Breast epithelium (tissue), 4 donors: ENCODE measurements at places on chromosomes 3 and 15. TPM values are rescaled to one million over a fixed set of nuclear protein-coding genes. Genes with fewer than 3 reads are reported as not detected.
A peak's percentile ranks its signal among the peaks of the same experiment; 100 is the strongest.

The CPA3 gene
- 10.1 TPM for total RNA-seq

- no peak overlapping the region for H3K27ac ChIP-seq
- no peak overlapping the region for H3K4me3 ChIP-seq
- H3K4me1 ChIP-seq: no peaks in the 10 kb centered on the region
- H3K36me3 ChIP-seq: no peaks in the 10 kb centered on the region
- no peak for DNase-seq
- no peaks in the 10 kb centered on the region for H3K27me3 ChIP-seq
Measured at GRCh38 chr3:69868841-69869420, 129.7 kb downstream of the MITF start.

GRCh38 chr15:44010089-44010488 lies 183.3 kb downstream of the WDR76 start:
- H3K27ac ChIP-seq: no peak overlapping the region
- H3K4me1 ChIP-seq: no peaks in the 10 kb centered on the region
- no peak for DNase-seq
- H3K4me3 ChIP-seq: no peak overlapping the region
- H3K27me3 ChIP-seq: no peaks in the 10 kb centered on the region

DNA sequence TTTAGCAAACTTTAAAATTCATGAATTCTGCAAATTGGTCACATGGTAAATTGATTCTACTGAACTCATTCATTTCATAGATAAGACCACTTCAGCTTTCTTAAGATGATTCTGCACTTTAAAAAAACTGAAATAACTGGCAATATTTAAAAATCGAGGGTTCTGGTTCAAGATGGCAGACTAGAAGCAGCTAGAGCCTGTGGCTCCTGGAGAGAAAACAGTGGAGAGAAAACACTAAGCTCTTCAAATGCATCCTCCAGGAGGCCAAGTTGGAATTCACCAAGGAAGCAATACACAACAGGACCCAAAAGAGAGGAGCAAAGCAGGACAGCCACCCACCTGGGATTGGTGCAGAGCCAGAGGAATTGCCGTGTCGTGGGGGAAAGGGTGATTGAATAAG lies 132.1 kb downstream of the SPATA16 start:
- H3K4me1 ChIP-seq: no peaks in the 10 kb centered on the region
- no peak overlapping the region for H3K4me3 ChIP-seq
- no peaks in the 10 kb centered on the region for H3K36me3 ChIP-seq
- H3K27ac ChIP-seq: no peak overlapping the region
- no peaks in the 10 kb centered on the region for H3K27me3 ChIP-seq

The GAP43 gene
- not detected for total RNA-seq

DNA sequence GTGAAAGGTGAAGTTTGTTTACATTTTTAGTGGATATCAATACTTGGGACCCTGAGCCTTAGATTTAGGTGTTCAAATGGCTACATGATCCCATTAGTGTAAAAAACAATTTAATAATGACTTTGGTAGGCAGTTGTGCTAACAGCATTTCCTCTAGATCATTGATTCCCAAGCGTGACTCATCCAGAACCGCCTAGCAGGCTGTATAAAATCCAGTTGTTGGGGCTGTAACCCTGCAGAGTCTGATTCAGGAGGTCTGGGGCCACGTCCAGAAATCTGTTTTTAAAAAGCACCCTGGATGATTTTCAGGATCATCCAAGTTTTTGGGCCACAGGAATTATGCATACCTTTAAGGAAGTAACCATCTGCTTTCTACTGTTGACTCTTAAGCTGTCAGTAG lies 156.4 kb downstream of the TP63 start:
- no peak overlapping the region for H3K4me3 ChIP-seq
- DNase-seq: no peak
- H3K27me3 ChIP-seq: no peaks in the 10 kb centered on the region
- no peaks in the 10 kb centered on the region for H3K4me1 ChIP-seq

The SPINT1 gene
- total RNA-seq: 134 TPM

GRCh38 chr3:121817753-121818152 lies 17.1 kb downstream of the IQCB1 start:
- no peaks in the 10 kb centered on the region for H3K36me3 ChIP-seq
- H3K27ac ChIP-seq: no peak overlapping the region
- H3K4me3 ChIP-seq: no peak overlapping the region
- no peaks in the 10 kb centered on the region for H3K4me1 ChIP-seq

GRCh38 chr3:112129925-112130637 lies 3.0 kb downstream of the GCSAM start:
- H3K4me1 ChIP-seq: no peaks in the 10 kb centered on the region
- no peak overlapping the region for H3K4me3 ChIP-seq
- no peaks in the 10 kb centered on the region for H3K36me3 ChIP-seq
- no peak overlapping the region for H3K27ac ChIP-seq

The CASR gene
- total RNA-seq: not detected

DNA sequence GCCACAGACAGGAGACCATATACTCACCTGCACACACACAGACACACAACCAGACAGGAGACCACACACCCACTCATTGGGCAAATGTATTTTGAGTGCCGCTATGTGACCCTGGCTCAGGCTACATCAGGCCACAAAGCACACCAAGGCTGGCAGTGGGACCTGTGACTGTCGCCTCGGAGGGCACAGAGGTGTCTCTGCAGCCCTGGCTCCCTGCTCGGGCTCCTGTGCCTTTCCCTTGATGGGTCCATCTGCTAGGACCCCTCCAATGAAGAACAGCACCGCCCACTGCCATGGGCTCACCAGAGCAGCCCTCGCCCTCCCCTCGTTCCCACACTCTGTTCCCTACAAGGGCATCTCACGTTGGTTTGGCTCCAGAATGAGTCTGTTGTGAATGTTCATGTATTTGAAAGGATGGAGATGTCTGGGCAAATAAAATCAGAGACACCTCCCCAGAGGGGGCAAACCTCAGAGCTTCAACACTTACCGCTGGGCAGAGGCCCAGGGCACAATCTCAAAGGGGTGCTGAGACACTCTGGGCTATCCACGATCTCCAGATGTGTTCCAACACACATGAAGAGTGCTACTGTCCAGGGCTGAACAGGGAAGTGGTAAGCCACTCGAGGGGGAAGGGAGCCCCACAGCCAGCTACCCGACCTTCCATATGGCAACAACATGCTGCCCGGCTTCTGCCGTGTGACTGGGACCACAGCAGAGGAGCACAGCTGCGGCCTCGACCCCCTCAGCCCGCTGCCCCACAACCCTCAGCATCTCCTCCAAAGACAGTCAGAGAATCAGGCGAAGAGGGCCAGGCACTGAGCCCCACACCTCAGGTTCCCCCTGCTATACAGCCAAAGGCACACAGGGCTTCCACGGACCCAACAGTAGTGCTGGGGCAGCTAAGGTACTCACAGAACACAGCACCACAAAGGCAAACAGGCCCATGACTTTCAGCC lies 74.9 kb downstream of the OCA2 start:
- no peaks in the 10 kb centered on the region for H3K27me3 ChIP-seq
- H3K4me3 ChIP-seq: no peak overlapping the region
- H3K27ac ChIP-seq: no peak overlapping the region

GRCh38 chr3:128060473-128061381 lies 8.5 kb downstream of the SEC61A1 start:
- no peak for DNase-seq
- H3K27me3 ChIP-seq: no peaks in the 10 kb centered on the region
- H3K36me3 ChIP-seq: no peaks in the 10 kb centered on the region
- no peak overlapping the region for H3K4me3 ChIP-seq
- H3K27ac ChIP-seq: no peak overlapping the region
- H3K4me1 ChIP-seq: no peaks in the 10 kb centered on the region

The LRRC3B gene
- total RNA-seq: 1.2 TPM

DNA sequence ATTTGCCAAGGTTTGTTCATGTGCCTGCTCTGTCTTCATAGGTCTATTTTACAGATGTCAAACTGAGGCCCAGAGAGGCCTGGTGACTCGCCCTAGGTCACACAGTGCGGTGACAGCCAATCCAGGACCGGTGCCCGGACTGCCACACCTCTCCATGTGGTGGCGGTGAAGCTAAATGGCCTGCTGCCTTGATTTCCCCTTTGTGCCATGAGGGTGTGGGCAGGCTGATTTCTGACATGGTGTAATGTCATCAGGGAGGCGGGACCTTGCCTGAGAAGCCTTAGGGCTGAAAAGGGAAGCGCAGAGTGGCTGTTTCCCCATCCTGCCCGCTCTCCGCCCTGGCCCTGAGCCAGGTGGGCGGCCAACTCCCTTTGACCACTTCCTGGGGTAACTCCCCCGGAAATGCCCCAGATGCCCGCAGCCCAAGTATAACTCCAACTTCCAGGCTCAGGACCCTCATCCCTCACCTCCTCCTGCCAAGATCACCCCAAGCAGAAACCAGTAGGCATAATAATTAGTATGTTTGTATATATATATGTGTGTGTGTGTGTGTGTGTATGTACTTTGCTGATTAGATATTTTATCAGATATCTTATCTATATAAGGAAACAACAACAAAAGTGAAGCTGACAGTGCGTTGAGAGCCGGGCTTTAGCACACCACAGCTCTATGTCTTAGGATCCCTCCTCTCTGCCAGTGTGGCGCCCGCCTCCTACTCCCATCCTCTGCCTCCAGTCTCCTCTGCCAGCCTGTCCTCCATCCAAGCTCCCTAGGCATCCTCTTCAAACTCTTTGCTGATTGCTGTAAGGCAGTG lies 63.9 kb downstream of the IQSEC1 start:
- no peak overlapping the region for H3K27ac ChIP-seq
- no peaks in the 10 kb centered on the region for H3K4me1 ChIP-seq
- no peak overlapping the region for H3K4me3 ChIP-seq
- H3K27me3 ChIP-seq: no peaks in the 10 kb centered on the region
- no peak for DNase-seq
- no peaks in the 10 kb centered on the region for H3K36me3 ChIP-seq

GRCh38 chr15:94097552-94097951 lies 133.8 kb upstream of the MCTP2 start:
- no peak for DNase-seq
- H3K4me1 ChIP-seq: no peaks in the 10 kb centered on the region
- no peak overlapping the region for H3K4me3 ChIP-seq
- no peaks in the 10 kb centered on the region for H3K27me3 ChIP-seq
- no peaks in the 10 kb centered on the region for H3K36me3 ChIP-seq
- no peak overlapping the region for H3K27ac ChIP-seq

DNA sequence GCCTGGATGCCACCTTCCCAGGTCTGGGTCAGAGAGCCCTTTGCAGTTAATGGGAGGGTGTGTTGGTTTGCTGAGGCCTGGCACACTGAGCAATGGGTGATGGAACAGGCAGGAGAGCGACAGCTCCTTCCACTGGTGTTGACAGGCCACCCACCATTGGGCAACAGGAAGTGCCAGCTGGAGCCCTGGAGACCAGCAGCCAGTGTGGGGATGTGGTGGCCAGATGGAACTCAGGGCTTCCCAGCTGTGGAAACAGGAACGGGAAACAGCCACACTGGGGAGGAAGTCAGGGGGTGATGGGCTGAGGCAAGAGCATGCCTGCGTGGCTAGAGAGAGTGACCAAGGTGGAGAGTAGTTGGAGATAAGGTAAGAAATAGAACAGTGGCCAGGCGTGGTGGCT lies 9.3 kb downstream of the PSTPIP1 start:
- H3K27me3 ChIP-seq: no peaks in the 10 kb centered on the region
- H3K27ac ChIP-seq: no peak overlapping the region
- H3K4me1 ChIP-seq: no peaks in the 10 kb centered on the region
- no peak overlapping the region for H3K4me3 ChIP-seq

DNA sequence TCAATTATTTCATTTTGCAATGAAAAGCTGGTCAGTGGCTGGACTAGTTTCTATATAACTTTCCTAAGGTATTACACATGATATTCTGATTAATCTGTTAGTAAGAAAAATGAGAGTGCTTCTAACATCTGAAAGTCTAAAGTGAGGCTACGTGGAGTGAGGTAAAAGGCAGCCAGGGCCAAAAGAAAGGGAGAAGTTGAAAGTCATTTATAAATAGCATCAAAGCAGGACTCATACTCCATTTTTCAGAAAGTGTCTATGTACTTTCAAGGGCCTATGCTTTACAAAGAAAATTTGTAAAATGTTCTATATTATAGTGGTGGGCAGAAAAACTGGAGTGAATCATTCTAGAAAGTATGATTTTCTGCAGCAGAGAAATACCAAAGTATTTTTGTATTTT lies 80.0 kb downstream of the CSNK1G1 start:
- H3K27me3 ChIP-seq: no peaks in the 10 kb centered on the region
- H3K4me1 ChIP-seq: no peaks in the 10 kb centered on the region
- DNase-seq: no peak
- H3K4me3 ChIP-seq: no peak overlapping the region
- no peak overlapping the region for H3K27ac ChIP-seq

The GPR160 gene
- 4.2 TPM for total RNA-seq

The ANKRD34C gene
- total RNA-seq: not detected

The ZNF860 gene
- 4.2 TPM for total RNA-seq

GRCh38 chr15:89101302-89102193 lies 13.3 kb downstream of the ABHD2 start:
- no peaks in the 10 kb centered on the region for H3K4me1 ChIP-seq
- H3K27me3 ChIP-seq: no peaks in the 10 kb centered on the region
- H3K4me3 ChIP-seq: no peak overlapping the region
- peak; percentile 67 for DNase-seq
- no peaks in the 10 kb centered on the region for H3K36me3 ChIP-seq
- H3K27ac ChIP-seq: peak overlapping the region; percentile 78

The IL17RC gene
- total RNA-seq: 90.6 TPM

GRCh38 chr3:15300323-15301078 lies 31.9 kb downstream of the SH3BP5 start:
- H3K27ac ChIP-seq: peak overlapping the region; percentile 70
- no peak for DNase-seq
- H3K27me3 ChIP-seq: no peaks in the 10 kb centered on the region
- no peaks in the 10 kb centered on the region for H3K36me3 ChIP-seq
- no peak overlapping the region for H3K4me3 ChIP-seq
- H3K4me1 ChIP-seq: no peaks in the 10 kb centered on the region

- H3K27ac ChIP-seq: peak overlapping the region; percentile 71
- H3K36me3 ChIP-seq: no peaks in the 10 kb centered on the region
- no peaks in the 10 kb centered on the region for H3K4me1 ChIP-seq
- H3K4me3 ChIP-seq: peak overlapping the region; percentile 68
- peaks cover 4% of the 10 kb centered on the region for H3K27me3 ChIP-seq
Measured at GRCh38 chr3:123447749-123448517, 957 bp downstream of the ADCY5 start.

- peak overlapping the region; percentile 63 for H3K4me3 ChIP-seq
- H3K4me1 ChIP-seq: no peaks in the 10 kb centered on the region
- no peak for DNase-seq
- H3K27ac ChIP-seq: peak overlapping the region; percentile 64
Measured at GRCh38 chr15:77568014-77568972, 64.4 kb downstream of the LINGO1 start.

- DNase-seq: peak; percentile 87
- no peak overlapping the region for H3K27ac ChIP-seq
- no peaks in the 10 kb centered on the region for H3K4me1 ChIP-seq
- peak overlapping the region; percentile 30 for H3K4me3 ChIP-seq
Measured at GRCh38 chr3:72336821-72337479, 511.3 kb downstream of the SHQ1 start.

GRCh38 chr15:53861792-53862191 lies 102.3 kb upstream of the WDR72 start:
- no peak overlapping the region for H3K4me3 ChIP-seq
- no peaks in the 10 kb centered on the region for H3K4me1 ChIP-seq
- no peak overlapping the region for H3K27ac ChIP-seq
- no peaks in the 10 kb centered on the region for H3K36me3 ChIP-seq
- DNase-seq: no peak
- H3K27me3 ChIP-seq: no peaks in the 10 kb centered on the region
